ENCODE measurements at places on chromosomes 12 and 14.

DNA sequence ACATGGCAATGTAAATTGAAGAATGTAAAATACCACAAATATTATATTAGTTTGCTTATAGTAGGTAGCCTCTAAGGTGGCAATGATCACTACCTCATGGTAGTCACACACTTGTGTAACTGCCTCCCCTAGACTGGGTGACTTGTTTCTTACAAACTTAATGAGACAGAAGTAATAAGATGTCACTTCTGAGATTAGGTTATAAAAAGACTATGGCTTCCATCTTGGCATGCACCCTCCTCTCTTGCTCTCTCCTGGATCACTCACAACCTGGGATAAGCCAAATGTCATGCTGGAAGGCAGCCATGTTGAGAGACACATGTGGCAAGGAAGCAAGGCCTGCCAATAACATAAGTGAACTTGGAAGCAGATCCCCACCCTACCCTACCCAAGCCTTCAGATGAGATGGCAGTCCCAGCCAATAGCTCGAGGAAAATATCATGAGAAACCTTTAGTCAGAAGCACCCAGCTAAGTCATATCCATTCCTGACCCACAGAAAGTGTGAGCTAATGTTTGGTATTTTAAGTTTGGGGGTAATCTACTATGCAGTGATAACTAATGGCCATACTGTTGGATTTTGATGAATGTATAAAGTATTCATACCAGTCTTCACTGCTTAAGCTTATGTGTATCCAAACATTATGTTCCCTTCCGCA lies 43.3 kb downstream of the PPP1R12A start:
- DNase-seq, result no peak

DNA sequence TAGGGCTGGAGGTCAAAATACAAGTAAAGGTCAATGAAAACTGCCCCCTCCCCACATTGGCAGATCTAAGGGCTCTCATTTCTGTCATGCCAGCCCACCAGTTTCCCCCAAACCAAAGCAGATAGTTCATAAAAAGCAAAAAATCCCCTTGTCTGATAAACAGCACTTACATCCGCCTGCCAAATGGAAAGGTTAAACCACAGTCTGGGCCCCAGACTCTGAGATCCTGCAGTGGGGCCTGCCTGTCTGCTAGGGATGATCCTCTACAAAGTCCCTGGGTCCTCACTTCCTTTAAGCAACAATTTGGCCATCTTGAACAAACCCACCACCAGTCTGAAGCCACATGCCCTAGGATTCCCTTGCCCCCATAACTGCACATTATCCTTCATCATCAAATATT lies 9.7 kb upstream of the RPS26 start:
- no peak for DNase-seq

GRCh38 chr12:130646716-130647370 lies 69.3 kb downstream of the RIMBP2 start:
- no peak for DNase-seq

- DNase-seq, result no peak
Measured at GRCh38 chr12:43312991-43313505, 239.0 kb downstream of the ADAMTS20 start.

GRCh38 chr14:94560751-94561655 lies at the start of gene SERPINA4:
Gene SERPINA4 (plus strand): TSS chr14:94561442. CDS start chr14:94563483, 2,041 bp downstream.
- DNase-seq, result no peak

GRCh38 chr12:93408813-93409212 lies 31.1 kb downstream of the NUDT4 start:
- no peak for DNase-seq

GRCh38 chr14:105478398-105479251 lies 4.0 kb downstream of the CRIP2 start:
- DNase-seq, result no peak

- DNase-seq, result no peak
Measured at GRCh38 chr14:45095143-45095542, 11.2 kb downstream of the PRPF39 start.
